ENCODE measurements at places on chromosomes 1 and 21. TPM values are rescaled to one million over a fixed set of nuclear protein-coding genes. Genes with fewer than 3 reads are reported as not detected.

The DCDC2B gene
- not detected for total RNA-seq

The ADAMTS5 gene
- 20.4 TPM for total RNA-seq

The AMY1A gene
- not detected for total RNA-seq

The LCA5L gene
- 1.7 TPM for total RNA-seq

The GJA8 gene
- total RNA-seq = not detected

The MTARC2 gene
- total RNA-seq = 15.2 TPM

The FAAH gene
- total RNA-seq = 2.2 TPM

The RNU1-3 gene
- total RNA-seq = 18,986 TPM

The SPRR3 gene
- total RNA-seq = not detected

The PODN gene
- 155 TPM for total RNA-seq

The KRTAP12-2 gene
- 0.48 TPM for total RNA-seq

The HTR6 gene
- total RNA-seq = not detected

The RYR2 gene
- 8.8 TPM for total RNA-seq

- peak; percentile 43 for DNase-seq
Observed at GRCh38 chr1:62309906-62310305, 9.3 kb downstream of the KANK4 start.

- no peak for DNase-seq
Observed at GRCh38 chr1:11913291-11913690, 12.9 kb downstream of the KIAA2013 start.

DNA sequence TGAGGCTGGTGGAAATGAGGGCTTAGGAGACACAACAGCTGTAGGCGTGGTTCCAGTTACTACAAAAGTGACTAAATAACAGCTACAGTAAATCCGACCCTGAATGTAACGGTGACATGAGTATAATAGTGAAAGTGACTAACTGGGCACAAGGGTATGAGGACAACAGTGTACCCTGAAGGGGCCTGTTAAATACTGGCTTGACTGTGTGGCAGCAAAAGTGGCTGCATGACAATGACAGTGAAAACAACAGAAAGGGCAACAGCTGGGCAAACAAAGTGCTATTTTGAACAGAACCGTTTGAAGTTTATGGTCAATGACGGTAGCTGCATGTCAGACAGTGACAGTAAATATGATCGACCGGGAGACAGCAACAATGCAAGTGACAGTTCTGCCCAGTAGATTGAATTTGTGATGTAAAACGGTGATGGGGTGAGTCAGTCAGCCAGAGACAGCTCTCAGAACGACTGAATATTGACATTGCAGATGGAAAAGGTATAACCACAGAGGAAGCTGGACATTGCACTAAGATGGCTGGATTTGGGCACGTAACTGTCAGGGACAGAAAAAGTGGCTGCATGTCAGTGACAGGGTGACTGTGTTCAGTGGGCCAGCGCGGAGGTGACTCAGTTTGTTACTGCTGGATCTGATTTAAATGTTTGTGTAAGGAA, 1.2 kb upstream of the ZBTB40 start:
- DNase-seq = no peak

DNA sequence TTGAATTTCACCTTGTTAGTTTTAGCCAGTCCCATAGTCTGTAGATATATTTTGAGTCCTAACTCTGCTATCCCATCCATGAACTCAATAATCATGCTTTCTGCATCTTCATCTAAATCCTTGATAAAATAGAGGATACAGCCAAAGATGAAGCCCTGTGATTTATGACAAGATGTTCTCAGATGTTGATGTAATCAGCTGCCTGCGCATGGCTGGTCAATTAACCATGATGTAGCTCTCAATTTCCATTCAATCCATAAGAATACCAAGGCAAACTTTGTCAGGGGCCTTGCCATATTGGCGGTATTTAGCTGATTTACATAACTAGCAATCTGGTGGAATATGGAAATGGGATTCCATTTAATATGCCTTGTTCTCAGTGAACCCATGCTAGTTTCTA, 183.2 kb downstream of the TNR start:
- DNase-seq = no peak

DNA sequence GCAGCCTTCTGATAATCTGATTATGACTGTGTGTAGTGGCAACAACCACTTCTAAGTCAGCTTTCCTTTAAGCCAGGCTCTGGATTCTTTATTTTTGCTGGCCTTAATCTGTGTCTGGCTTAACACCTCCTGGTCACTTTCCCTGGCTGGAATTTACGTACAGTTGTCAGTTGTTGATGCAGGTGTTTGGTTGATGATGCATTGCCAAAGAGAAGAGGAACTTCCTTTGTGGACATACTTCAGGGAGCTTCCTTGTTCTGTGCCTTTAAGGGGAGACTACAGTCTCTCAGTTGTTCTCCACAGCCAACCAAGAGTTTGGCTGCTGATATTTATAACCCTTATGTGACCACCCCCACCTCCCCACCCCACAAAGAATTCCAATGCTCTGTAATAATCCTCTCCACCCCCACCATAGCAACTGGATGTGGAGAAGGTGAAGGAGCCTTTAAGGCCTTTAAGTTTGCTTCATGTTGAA, 96.0 kb upstream of the BMP8A start:
- no peak for DNase-seq

- DNase-seq = no peak
Observed at GRCh38 chr1:221031458-221032203, 152.4 kb downstream of the HLX start.

- DNase-seq = no peak
Observed at GRCh38 chr1:44723064-44723463, 7.9 kb downstream of the RNU5D-1 start.

DNA sequence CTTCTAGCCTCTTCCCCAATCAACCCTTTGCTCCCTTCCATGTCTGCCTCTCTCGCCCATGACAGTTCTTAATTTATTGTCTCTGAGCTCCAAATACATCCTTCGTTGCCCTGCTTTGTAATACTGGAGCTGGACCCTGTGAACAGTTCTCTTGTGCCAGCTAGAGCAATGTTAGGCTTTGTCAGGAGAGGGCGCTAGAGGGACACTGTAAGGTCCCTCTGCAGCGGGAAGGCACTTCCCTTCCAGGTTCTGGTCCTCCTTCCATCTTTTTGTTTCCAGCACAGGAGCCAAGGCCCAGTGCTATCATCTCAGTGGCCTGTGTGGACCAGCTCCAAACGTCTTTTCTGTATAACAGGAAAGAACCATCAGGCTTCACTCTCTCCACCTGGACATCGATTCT, 95.9 kb downstream of the PTPRU start:
- peak; percentile 67 for DNase-seq

GRCh38 chr1:208065862-208066261, 154.9 kb upstream of the CD34 start:
- DNase-seq = peak; percentile 43

- no peak for DNase-seq
Observed at GRCh38 chr1:201365251-201365650, 12.2 kb downstream of the TNNT2 start.

Measured in posterior vena cava (tissue), 2 donors.